ENCODE measurements at places on chromosomes 16 and 17. TPM values are rescaled to one million over a fixed set of nuclear protein-coding genes. Genes with fewer than 3 reads are reported as not detected.

DNA sequence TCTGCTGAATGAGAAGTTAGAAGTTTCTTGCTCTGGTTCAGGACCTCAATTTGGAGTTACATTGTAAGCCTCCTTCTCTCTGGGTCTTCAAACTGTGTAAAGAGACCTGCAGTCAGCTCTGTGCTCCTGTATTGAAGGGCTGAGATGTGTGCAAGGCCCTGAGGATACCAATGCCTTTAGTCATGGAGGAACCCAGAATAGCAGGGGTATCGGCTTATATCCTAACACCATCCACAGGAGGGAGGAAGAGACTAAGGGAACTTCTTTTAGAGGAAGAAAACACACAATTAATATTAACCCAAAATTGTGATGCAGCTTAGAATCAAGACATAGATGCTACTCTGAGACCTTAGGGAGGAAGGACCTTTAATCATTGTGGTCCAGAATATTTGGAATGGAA lies 36.5 kb downstream of the GLP2R start:
- DNase-seq: no peak
- H3K4me3 ChIP-seq: no peak overlapping the region
- no peaks in the 10 kb centered on the region for H3K27me3 ChIP-seq
- no peaks in the 10 kb centered on the region for H3K36me3 ChIP-seq
- H3K4me1 ChIP-seq: no peaks in the 10 kb centered on the region
- no peak overlapping the region for H3K27ac ChIP-seq

DNA sequence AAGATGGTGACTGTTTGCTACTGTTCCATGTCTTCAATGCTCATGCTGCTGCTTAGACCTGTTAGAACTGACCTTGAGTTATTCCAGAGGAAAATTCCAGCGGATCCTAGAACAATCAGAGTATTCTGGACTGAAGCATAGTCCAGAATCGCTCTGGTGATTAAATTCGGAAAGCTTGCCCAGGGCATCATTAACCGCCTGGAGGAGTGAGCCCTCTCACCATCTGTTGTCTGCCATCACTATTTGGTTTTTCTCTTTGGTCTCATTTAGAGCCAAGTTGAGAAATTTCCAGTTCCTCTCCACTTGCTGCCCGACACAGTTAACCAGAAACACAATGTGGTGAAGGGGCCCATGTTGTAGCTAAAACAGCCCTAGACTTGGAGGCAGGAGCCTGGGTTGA lies 104.1 kb downstream of the BMERB1 start:
- no peak overlapping the region for H3K4me3 ChIP-seq
- no peaks in the 10 kb centered on the region for H3K27me3 ChIP-seq
- H3K27ac ChIP-seq: no peak overlapping the region
- no peaks in the 10 kb centered on the region for H3K36me3 ChIP-seq
- H3K4me1 ChIP-seq: no peaks in the 10 kb centered on the region

NRN1L gene
- total RNA-seq: not detected

DNA sequence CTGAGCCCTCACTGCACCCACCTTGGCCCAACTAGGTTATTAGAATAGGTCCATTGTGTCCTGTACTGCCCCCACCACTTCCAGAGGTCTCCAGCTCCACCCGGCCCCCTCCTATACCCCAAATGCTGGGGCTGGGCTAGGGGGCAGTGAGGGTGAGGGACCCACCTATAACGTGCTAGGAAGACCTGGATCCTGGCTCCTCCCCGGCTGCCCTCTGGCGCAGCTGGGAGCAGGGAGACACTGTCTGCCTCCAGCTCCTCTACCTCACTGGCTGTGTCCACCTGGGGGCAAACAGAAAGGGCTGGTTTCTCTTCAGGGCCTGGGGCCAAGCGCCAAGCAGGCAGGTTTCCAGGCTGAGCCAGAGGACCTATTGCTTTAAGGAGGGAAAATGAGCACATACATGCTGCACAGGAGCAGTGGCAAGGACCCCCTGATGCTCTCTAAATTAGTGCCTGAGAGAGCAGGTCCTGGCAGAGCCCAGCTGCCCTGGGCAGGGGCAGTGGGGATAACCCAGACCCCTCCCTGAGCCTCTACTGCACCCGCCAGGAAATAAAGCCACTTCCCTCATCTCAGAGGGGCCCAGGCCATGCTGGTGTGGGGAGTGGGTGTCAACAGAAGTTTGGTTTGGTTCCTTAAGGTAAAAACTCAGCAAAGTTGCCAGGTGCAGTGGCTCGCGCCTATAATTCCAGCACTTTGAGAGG lies 12.2 kb downstream of the TSPOAP1 start:
- no peak overlapping the region for H3K4me3 ChIP-seq
- H3K4me1 ChIP-seq: no peaks in the 10 kb centered on the region
- H3K27me3 ChIP-seq: no peaks in the 10 kb centered on the region
- H3K27ac ChIP-seq: no peak overlapping the region
- no peaks in the 10 kb centered on the region for H3K36me3 ChIP-seq

- no peak overlapping the region for H3K4me3 ChIP-seq
- H3K36me3 ChIP-seq: peaks cover 8% of the 10 kb centered on the region
- H3K27ac ChIP-seq: no peak overlapping the region
- no peaks in the 10 kb centered on the region for H3K27me3 ChIP-seq
- peak; percentile 82 for DNase-seq
- no peaks in the 10 kb centered on the region for H3K4me1 ChIP-seq
Observed at GRCh38 chr16:88045820-88046303, 94.6 kb downstream of the BANP start.

All from transverse colon (tissue), 4 donors.